GM23338 (cell line): ENCODE measurements at places on chromosomes 5 and 9. TPM values are rescaled to one million over a fixed set of nuclear protein-coding genes. Genes with fewer than 3 reads are reported as not detected.

The PCDHB10 gene
- 0.89 and 2.7 TPM in 2 replicates for total RNA-seq

GRCh38 chr9:94076557-94076956 lies 7.7 kb upstream of the PTPDC1 start:
- DNase-seq, result no peak
- H3K4me1 ChIP-seq, result no peaks in the 10 kb centered on the region
- H3K4me3 ChIP-seq, result no peak overlapping the region
- H3K36me3 ChIP-seq, result no peaks in the 10 kb centered on the region
- no peak overlapping the region for H3K27ac ChIP-seq

GRCh38 chr5:37005252-37005651 lies 128.7 kb downstream of the NIPBL start:
- H3K27ac ChIP-seq, result no peak overlapping the region; the same call in 1 of the 2 replicates
- H3K4me1 ChIP-seq, result no peaks in the 10 kb centered on the region
- H3K27me3 ChIP-seq, result no peaks in the 10 kb centered on the region

GRCh38 chr9:13688223-13688989 lies 408.9 kb upstream of the MPDZ start:
- DNase-seq, result peak; percentile 59
- peaks cover 6% of the 10 kb centered on the region; the same call in 1 of the 2 replicates for H3K36me3 ChIP-seq
- peaks cover 8% of the 10 kb centered on the region; the same call in 1 of the 2 replicates for H3K4me1 ChIP-seq
- peak overlapping the region; percentile 51 for H3K27ac ChIP-seq
- no peaks in the 10 kb centered on the region for H3K27me3 ChIP-seq
- no peak overlapping the region for H3K4me3 ChIP-seq

DNA sequence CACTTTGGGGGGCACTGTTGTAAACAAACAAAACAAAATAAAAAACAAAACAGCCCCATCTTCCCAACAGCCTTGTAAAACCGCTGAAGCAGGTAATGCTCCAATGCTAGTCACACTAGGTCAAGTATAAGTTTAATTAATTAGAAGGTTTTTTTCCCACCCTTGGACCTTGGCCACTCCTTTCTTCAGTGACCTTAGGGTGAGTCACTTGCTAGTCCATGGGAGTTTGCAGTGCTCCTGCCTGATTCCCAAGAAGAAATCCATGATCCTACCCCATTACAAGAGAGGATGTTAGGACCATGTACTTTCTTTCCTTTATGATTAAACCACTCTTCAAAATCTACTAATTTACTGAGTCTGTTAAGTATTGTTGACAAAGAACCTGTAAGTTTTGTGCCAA lies 192.2 kb upstream of the CDKN2B start:
- no peaks in the 10 kb centered on the region for H3K27me3 ChIP-seq
- H3K4me3 ChIP-seq, result no peak overlapping the region
- DNase-seq, result no peak
- no peaks in the 10 kb centered on the region for H3K36me3 ChIP-seq

DNA sequence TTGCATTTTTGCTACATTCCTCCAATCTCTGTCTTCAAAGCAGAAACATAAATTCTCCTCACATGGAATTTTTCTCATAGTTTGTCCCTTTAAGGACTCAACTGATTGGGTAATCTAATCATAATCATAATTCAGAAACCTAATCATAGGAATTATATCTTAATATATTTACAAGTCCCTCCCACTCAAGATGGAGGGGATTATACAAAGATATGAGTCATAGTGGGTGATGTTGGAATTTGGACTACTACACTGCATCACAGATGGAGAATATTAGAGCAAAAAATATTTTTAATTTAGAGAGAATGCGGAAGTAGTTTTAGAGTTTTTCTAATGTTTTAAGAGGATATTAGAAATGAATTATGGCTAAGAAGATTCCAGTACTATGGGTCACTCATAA lies 1034.0 kb downstream of the DTWD2 start:
- no peaks in the 10 kb centered on the region for H3K36me3 ChIP-seq
- H3K27ac ChIP-seq, result no peak overlapping the region
- no peak for DNase-seq
- no peaks in the 10 kb centered on the region for H3K4me1 ChIP-seq
- H3K27me3 ChIP-seq, result no peaks in the 10 kb centered on the region
- H3K4me3 ChIP-seq, result no peak overlapping the region

- peaks cover 19% of the 10 kb centered on the region for H3K4me1 ChIP-seq
- no peaks in the 10 kb centered on the region for H3K36me3 ChIP-seq
- peak; percentile 53 for DNase-seq
- H3K4me3 ChIP-seq, result no peak overlapping the region
- no peaks in the 10 kb centered on the region for H3K27me3 ChIP-seq
These were observed 2.0 kb upstream of the DBH start for GRCh38 chr9:133634081-133634691.
